ENCODE measurements at places on chromosomes 11 and 22. TPM values are rescaled to one million over a fixed set of nuclear protein-coding genes. Genes with fewer than 3 reads are reported as not detected.

The GSTT2 gene
- not detected for total RNA-seq

DNA sequence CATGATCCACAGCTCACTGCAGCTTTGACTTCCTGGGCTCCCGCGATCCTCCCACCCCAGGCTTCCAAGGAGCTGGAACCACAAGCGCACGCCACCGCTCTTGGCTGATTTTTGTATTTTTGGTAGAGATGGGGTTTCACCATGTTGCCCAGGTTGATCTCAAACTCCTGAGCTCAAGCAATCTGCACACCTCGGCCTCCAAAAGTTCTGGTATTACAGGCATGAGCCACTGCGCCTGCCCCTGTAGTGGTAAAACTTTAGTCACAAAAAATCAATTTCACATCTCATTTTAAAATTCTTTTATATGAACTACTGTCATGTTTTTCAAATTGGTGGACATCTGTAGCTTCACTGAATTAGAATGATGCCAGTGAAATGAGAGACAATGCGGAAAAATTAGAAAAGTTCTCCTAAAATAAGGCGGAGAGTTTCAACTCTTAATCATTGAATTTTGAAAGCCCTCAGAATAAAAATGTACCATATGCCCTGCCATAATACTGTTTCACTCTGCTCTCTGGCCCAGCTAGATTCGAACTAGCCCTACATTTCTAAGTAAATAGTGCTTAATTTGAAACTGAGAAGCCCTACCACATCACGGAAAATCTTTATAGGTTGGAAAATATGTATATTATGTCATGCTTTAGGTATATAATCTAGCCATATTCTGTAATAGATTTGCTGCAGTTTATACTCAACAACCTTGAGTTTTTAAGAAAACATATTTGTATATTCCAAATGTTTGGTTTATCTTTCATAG lies 78.7 kb downstream of the HORMAD2 start:
- DNase-seq = no peak

- no peak for DNase-seq
Observed at GRCh38 chr11:134677891-134678551, 266.0 kb upstream of the B3GAT1 start.

DNA sequence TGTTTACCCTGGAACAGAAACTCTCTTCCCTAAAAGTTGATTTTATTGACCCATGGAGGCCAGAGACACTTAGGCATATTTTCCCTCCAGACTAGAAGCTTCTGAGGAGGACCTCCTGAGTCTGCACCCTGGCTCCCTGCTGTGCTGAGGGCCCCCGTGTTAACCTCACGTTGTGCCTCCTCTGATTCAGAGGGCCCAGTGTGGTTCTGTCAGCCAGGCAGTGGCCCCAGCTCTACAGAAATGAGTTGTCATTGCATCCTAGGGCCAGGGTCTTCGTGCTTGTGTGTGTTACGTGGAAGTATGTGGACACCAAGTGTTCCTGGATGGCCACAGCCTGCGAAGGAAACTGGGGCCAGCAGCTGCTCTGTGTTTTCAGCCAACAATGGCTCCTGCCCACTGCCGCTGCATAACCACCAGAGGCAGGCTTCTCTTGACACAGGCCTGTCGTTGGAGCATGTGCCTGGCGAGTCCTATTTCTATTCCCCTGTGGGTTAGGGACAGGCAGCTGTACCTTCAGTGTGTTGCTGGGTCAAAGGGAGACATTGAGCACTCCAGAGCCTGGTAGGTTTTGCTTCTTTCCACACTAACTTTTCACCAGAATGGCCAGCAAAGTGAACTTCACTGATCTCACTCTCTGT lies 44.5 kb downstream of the MED15 start:
- DNase-seq = peak; percentile 64

- DNase-seq = no peak
Observed at GRCh38 chr11:66851239-66851596, 5.6 kb upstream of the LRFN4 start.

The PLEKHB1 gene
- 4.1 TPM for total RNA-seq

DNA sequence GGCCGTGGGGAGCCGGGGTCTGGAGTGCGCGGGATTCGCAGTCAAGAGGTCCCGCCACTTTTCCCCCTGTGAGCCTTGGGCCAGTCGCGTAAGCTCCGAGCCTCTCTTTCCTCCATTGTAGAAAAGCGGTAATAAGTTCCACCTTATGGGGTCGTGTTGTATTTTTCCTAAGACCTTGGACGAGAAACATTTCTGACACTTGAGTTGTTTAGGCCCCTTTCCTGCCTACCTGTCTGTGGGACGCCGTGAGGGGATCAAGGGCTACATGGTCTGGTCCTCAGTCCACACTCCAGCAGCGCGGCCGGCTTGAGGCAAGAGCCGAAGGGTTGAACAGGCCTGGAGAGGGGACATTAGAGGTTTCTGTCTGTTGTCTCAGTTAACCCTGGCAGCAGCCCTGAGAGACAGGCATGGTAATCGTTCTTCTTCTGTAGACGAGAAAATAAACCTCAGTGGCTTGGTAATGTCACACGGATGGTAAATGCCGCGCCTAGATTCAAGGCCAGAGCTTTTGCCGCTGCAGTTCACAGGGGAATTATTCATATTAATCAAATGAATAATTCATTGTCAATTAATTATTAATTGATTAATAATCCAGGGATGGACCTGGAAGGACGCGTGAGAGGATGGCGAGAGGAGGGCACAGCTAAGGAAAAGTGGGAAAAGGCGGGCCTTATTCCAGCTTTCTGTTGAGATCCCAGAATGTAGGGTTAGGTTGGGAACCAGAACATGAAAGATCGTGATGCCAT lies 545 bp downstream of the FEN1 start:
- no peak for DNase-seq

The PES1 gene
- 41.3 TPM for total RNA-seq

- no peak for DNase-seq
Observed at GRCh38 chr22:36644333-36644757, 59.2 kb downstream of the CACNG2 start.

DNA sequence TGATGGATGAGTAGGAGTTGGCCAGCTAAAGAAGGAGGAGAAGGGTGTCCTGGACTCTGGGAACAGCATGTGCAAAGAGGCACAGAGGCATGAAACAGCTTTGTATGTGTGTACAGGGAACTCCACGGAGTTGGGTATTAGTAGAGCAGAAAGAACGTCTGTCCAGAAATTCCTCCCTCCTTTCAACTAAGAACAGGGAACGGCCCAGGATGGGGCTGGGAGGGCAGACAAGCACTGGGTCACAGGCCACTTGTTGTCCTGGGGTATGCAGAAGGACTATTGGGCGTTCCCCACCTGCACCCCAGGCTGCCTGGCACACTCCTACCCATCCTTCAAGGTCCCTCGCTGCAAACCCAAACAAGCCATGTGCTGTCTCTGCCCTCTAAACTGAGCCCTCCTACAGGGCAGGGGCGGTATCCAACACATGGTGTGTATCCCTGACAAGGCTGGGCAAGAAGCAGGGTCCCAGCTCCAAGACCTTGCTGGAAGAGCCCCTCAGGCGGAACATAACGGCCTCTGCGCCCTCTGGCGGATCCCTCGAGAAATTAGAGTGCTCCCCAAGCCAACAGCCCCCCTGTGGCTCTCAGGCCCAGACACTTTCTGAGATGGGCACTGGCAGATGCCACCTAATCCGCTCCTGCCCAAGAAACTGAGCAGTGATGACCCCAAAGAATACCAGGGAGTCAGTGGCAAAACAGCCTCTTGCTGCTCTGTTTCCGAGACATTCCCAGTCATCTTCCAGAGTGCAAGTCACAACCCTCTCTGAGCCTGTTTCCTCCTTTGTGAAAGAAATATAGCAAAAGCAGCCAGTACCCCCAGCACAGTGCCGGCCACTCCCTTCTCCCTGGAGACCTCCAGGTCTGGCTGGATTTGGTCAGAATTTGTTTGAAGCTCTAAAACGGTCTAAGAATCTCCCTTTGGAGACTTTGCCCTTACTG lies 1.6 kb upstream of the ELFN2 start:
- no peak for DNase-seq

The PNPLA5 gene
- not detected for total RNA-seq

GRCh38 chr11:94423507-94423906 lies 22.3 kb upstream of the GPR83 start:
- DNase-seq = no peak

DNA sequence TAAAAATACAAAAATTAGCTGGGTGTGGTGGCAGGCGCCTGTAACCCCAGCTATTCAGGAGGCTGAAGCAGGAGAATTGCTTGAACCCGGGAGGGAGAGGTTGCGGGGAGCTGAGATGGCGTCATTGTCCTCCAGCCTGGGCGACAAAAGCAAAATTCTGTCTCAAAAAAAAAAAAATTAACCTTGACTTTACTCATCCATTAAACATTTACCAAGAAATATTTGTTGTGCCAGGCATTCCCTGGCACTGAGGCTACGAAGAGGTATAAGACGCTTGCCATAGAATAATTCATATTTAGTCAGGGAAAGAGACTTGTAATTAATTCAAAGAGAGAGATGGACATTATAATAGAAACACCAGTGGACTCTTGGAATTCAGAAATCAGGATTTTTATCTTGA lies 13.2 kb upstream of the PAFAH1B2 start:
- no peak for DNase-seq

The OR4C13 gene
- not detected for total RNA-seq

DNA sequence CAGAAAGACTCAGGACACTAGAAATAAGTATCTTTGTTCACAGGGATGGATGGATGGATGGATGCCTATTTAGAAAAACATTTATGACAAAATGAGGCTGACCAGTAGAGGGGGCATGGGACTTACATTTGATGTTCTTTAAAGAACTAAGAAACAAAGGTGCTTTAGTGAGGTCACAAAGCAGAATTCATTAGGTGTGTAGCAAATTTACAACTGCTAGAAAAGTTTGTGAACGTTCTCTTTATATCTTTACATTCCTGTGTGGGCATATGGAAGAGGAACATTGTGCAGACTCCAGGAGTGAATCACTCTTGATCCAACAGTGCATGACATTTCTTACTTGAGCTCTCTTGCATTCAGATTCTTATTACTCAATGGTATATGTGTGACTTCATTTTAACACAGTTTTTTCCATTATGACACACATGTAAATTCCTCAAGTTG lies 15.8 kb upstream of the SIK2 start:
- no peak for DNase-seq

DNA sequence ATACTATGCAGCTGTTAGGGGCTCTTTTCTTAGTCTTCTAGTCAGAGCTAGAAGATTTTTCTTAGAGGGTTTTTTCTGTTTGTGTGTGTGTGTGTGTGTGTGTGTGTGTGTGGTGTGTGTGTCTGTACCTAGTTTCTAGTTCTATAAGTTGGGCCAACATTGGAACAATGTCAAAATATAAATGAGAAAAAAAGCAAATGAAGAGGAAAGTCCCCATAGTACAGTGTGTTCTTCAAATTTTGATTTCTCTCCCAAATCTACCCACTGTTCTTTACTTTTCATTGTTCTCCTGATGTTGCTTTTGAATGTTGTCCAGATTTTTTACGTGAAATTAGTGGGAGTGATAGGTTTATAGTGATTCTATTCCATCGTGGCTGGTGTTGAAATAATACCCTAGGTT lies 2153.4 kb upstream of the RAG2 start:
- DNase-seq = no peak

The C22orf31 gene
- total RNA-seq = not detected

The GDPD4 gene
- total RNA-seq = not detected

DNA sequence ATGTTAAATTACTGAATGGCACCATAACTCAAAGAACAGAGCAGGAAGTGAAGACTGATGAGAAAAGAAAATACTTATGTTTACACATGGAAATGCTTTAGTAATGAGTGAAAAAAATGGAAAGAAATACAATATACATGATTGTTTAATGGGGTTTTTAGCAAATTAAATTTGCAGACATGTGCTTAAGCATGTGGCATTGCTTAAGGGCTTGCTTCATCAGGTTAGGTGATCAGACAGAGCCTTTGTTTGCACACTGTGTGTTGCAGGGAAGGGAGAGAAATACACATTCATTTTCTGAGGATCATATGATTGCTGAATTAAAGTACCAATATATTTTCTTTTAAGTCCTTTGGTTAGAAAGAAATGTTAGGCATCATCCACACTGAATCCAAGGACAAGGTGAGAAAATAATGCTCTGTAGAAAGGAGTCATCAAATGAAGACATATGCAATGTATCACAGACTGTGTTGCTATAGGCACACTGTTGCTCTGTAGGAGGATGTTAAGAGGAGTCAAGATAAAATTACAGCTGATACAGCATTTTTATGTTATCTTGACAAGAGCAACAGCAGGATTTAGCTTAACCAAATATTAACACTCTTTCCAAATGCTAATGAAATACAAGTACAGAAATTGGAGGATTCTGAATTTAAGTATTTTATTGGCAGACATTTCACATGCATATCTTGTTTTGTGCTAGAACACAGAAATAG lies 23.4 kb upstream of the ARHGAP20 start:
- no peak for DNase-seq

GRCh38 chr11:121958971-121959325 lies 157.1 kb downstream of the BLID start:
- DNase-seq = no peak

The CPT1B gene
- total RNA-seq = 6.7 TPM

DNA sequence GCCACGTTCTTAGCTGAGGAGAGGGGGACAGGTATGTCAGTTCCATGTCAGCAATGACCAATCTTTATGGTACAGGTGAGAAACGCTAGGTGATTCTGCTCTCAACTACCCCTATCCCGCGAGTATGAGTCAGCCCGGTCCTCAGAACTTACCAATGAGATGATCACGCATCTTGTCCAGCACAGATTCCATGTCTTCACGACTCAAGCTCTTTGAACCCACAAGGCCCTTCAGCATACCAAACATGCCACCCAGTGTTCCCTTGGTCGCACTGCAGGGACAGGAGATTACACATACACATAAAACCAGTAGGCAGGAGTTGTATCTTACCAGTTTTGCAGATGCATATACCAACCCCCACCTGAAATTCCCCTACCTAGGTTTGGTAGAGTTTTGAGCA lies 2.9 kb downstream of the SRPRA start:
- no peak for DNase-seq

The C2CD2L gene
- 7.6 TPM for total RNA-seq

The RIC3 gene
- 55.7 TPM for total RNA-seq

DNA sequence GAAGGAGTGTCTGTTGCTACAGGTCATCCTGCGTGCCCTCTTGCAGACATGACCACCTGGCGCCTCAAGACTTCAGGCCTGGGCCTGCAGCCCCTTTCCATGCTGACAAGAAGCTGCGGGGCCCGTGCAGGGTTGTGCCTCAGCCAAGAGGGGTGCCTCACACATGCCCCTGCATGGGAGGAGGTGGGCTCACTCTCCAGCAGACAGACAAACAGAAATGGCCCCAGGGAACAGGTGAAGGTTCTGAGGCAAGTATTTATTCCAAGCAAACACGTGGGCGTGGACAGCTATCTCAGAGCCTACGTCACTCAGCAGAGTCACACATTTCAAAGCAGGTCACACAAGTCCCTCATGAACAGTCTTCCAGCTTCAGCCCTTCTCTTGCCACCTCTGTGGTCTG lies 5.9 kb upstream of the SYCE3 start:
- DNase-seq = no peak

- no peak for DNase-seq
Observed at GRCh38 chr11:79419120-79419519, 21.7 kb downstream of the TENM4 start.

Data from occipital lobe (tissue), 3 donors.